ENCODE measurements at places on chromosomes 1 and 21.

GRCh38 chr1:28577052-28577678 is 14.9 kb upstream of the RAB42 start:
- no peak for DNase-seq

DNA sequence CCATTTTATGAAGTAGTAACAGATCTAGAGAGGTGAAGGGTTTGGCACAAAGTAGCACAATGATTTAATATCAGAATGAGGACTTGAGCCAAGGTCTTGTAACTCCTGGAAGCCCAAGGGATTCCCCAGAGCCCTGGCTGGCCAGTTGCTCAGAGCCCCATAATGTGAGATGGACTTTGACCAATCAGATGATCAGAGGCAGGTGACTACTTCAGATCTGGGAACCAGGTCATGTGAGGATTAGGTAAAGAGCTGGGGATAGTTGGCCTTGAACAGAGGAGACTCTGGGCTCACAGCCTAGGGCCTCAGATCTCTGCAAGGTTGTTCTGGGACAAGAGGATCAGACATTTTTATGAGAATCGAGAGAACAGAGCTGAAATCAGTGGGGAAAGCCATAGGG is 18.9 kb downstream of the SHISAL2A start:
- no peak for DNase-seq

DNA sequence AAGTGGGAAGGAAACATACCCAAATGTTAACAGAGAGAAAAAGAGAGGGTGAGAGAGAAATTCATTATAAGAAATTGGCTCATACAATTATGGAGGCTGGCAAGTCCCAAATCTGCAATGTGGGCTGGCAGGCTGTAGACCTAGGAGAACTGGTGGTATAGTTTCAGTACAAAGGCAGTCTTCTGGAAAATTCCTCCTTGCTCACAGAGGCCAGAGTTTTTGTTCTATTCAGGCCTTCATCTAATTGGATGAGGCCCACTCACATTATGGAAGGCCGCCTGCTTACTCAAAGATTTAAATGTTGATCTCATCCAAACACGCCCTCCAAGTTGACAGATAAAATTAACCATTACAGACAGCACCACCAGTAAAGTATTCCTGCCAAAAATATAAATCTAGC is 36.1 kb upstream of the CAPZB start:
- no peak for DNase-seq

- no peak for DNase-seq
Measured at GRCh38 chr1:28933277-28933676, 18.9 kb downstream of the EPB41 start.

DNA sequence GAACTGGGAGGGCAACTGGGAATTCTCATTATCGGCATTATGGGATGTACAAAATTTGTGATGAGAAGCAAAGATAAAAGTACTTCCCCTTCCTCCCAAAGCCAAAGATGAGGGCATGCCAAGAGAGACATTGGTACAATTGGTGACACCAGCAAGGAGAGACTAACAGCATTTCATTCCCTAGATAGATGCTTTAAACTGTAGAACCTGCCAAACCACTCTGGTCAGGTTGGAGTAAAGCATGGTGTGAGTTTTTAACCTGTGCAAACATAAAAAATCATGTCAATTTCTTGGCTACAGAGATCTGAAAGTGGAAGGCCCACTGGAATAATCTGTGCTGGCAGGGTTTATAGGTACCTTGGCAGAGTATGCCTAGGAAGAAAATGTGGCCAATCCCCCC is 19.4 kb downstream of the CTXND2 start:
- DNase-seq, result no peak
